ENCODE measurements at places on chromosomes 6 and 20. TPM values are rescaled to one million over a fixed set of nuclear protein-coding genes. Genes with fewer than 3 reads are reported as not detected.

DNA sequence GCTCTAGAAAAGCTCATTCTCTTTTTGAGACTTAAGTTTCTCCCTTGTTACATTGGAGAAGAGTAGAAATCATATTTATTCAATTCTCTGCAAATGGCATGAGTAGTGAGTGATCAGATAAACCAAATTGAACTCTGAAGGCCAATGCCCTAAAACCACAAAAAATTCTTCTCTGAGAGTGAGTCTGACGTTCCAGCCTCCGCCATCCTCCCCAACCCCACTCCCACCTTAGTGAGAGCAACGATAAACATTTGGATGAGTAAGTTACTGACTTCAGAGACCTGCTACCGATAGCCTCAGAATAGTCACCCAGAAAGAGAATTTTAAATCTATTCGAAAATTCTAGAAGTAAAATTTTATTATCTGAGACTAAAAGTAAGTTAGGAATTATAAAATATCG, 94.6 kb downstream of the TFAP2A start:
- no peak for DNase-seq

GRCh38 chr6:158168040-158168289, at the start of gene SERAC1:
Gene SERAC1 (minus strand): TSS chr6:158168262. CDS start chr6:158158363, 9,899 bp downstream.
- DNase-seq = no peak

DNA sequence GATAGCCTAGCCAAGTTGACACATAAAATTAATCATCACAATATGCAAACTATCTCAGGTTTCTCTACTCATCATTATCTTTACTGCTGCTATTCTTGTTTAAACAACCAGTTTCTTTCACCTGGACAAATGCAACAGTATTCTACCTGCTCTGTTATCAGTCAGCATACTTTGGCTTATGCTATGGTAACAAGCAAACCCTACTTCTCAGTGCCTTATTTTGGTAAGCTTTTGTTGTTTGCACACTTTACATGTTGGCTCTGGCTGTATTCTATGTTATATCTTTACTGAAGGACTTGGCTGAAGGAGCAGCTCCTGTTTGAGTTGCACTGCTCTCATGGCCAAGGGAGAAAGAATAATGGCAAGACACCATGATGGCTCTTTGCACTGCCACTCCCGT, 463.1 kb downstream of the EPM2A start:
- no peak for DNase-seq

GRCh38 chr6:112037783-112038216, 16.1 kb upstream of the CCN6 start:
- no peak for DNase-seq

DNA sequence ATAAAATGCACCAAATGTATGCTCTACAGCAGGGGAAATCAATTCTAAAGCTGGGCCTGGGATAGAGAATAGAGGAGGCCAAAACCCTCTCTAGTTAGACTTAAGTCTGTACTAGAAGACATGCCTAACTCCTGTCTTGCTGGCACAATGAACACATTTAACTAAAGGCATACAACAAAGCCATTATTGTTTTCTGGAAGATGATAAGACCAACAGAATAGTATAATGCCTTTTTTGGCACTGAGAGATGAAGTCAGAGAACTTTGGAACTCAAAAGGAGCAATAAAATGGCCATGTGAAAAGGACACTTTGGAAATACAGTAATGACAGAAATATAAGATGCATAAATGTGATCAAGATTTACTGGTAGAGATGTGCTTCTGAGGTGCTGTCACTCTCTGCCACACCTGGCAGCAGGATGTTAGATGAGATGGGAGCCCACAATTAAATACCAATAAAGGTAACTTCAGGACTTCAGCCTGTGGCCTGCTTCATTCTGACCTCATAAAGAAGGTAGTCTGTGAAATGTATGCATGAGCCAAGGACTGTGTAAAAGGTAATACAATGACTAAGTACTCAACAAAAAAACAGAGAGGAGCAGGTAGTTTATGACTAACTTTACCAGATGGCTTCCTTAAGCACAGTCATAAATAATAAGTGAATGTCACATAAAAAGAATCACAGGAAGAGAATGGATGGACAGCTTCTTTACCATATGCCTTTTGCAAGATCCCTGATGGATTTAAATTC, 333.4 kb downstream of the BCKDHB start:
- no peak for DNase-seq

DNA sequence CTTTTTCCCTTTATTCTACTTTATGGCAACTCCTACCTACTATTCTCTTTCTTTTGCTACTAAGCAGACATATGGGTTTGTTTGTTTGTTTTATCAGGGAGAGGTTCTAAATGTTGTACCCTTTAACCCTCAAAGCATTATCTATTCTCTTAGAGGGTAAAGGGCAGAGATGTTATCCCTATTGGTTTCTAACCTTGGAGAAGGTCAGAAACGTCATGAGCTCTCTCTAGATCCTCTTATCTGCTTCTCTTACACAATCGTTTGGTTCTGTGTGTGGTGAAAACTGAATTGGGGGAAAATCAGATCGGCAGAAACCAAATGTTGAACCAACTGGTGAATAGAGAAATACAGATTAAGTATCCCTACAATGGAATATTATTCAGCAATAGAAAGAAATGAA, 6.4 kb upstream of the MPC1 start:
- no peak for DNase-seq

- DNase-seq = no peak
Observed at GRCh38 chr6:71080133-71080532, 123.3 kb upstream of the B3GAT2 start.

- DNase-seq = peak; percentile 76
Observed at GRCh38 chr6:121885399-121886152, 450.1 kb downstream of the GJA1 start.

GRCh38 chr20:926670-927069, 10.5 kb upstream of the ANGPT4 start:
- DNase-seq = no peak

DNA sequence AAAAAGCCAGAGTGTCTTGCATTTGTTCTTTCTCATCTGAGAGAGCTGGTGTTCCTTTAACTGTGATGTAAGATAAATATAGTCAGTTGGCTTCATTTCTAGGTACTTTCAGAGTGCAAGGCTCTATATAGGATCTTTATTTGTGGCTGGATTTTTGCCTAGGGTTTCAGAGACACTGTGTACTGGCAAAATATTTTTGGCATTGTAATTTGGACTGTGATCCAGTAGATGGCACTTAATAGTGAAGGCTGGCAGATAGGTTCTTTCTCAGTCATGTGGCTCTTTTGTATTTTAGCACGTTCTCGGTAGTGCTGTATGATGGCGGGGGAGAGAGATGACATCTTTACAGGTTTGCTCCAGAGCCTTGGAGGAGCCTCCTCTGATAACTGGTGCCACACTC, 26.8 kb upstream of the SLC35B3 start:
- DNase-seq = no peak

DNA sequence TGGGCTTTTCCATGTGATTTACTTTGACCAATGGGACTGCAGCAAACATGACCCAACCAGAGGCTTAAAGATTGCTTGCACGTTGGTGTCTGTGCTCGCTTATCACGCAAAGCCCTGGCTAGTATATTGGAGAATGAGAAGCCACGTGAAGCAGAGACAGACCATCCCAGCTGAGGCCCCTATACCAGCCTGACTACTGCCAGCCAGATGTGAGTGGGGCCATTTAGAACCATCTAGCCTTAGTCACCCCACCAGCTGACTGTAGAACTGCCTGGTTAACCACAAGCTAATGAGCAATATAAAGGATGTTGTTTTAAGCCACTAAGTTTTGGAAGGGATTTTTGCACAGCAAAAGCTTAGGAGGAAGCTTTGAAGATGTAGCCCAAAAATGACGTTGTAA, 74.5 kb downstream of the MACROD2 start:
- DNase-seq = no peak

DNA sequence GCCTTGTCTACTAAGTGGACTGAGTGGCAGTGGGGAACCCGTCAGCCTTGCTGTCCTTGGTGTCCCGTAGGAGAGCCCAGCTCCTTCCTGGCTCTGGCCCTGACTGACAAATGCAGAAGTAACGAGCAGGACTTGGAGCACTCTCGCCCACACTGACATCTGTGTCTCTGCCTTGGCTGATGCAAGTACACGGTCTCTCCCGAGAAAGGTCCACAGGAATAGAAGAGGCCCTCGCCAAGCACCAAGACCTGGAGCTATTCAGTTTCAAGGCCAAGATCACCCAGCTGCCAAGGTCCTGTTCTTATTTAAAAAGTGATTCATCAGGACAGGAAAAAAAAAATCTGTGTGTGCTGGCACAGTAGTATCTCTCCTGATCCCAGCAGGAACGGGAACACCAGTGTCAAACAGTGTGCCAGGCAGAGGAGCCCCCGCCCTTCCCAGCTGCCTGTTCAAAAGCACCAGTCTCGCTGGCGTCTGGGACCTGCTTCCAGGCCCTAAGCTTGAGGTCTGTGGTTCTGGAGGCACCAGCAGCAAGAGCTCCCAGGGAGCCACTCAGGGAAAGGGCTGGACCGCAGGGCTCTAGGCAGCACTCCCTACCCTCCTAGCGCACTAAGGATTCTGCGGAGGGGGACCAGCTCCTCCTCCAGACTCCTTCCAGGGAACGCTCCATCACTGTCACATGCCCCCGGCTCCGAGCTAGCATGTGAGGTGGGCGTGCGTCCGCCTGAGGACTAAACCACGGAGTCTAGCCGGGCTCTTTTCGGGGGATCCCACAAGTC, 376.9 kb downstream of the RNGTT start:
- DNase-seq = no peak

DNA sequence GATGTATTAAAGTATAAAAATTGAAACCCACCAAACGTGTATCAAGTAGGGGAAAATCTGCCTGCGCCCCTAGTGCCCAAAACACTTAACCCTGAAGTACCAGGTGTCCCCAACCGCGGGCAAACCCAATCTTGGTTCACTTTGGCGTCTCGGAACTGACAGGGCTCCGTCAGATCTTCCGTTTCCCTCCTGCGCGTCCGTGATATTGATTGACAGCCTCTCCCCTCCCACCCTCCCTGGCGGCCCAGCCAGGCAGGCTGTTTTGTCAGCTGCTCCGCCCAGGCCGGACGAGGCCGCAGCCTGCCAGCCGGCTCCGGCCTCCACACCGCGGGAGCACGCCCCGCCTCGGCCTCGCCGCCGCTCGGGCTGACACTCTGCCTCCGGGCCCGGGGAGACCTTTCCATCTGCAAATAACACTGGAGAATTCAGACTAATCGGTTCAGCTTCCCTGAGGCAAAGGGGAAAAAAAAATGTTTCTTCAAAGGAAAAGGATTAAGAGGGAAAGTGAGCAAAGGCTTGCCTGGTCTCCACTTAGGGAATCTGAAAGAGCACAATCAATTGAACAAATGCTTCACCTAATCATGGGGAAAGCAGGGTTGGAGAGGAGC, 234.9 kb upstream of the MCHR2 start:
- DNase-seq = peak; percentile 87

DNA sequence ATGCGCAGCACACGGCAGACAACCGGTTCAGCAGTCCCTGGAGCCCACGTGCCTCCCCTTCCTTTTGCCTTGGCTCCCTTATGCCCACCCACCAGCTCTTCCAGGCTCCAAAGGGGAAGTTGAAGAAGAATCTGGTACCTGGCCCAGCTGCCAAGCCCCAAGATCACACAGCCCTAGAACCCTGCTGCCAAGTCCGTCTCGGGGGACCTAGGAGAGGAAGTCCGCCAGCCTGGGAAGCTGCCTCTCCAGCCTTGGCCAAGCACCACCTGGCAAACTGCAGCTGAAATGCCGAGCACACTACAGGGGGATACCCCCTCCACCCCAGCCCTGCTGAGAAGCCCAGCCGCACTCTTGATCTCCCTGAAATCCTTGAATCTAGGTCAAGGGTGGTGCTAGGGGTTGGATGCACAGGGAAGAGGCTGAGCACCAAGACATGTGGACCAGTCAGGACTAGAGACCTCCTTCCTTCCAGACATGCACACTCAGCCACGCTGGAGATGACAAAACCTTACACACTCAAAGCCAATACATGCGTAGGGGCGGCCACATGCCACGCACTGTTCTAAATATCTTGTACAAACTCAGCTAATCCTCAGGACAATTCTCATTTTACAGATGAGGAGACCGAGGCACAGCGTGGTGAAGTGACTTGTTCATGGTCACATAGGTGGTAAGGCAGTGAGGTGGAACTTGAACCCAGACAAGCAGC, 124.1 kb downstream of the PREX1 start:
- no peak for DNase-seq

- DNase-seq = no peak
Observed at GRCh38 chr20:53828682-53829254, 235.1 kb upstream of the ZNF217 start.

DNA sequence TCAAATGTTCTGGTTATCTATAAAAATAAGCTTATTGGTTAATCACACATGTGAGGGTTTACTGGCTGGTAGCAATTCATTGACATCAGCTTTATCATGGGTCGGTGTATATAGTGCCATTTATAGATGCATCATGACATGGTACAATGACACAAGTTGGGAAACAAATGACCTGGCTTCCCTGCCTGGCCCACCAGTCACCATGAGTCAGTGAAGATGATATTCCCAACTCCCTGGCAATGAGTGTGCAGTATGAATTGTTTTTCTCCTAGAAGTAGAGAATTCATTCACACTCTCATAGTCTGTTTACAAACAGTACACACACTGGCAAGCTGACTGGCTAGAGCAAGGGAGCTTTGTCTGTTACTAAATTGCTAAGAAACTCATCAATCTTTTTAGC, 37.2 kb upstream of the CALHM6 start:
- DNase-seq = no peak

DNA sequence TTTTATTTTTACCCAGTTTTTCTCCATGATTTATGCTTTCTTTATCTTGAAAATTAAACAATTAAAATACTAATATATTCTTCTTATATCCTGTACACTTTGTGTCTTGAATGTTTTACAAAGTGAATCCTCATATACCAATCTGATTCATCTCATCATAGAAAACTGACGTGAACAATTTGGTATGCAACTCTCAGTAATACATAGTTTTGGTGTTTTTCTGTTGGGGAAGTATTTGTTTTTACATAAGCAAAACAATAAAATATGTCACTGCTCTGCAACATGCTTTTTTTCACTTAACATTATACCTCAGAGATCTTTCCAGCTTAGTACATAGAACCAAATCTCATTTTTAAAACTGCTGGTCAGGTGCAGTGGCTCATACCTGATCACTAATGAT, 14.7 kb downstream of the DNAAF9 start:
- DNase-seq = no peak

DNA sequence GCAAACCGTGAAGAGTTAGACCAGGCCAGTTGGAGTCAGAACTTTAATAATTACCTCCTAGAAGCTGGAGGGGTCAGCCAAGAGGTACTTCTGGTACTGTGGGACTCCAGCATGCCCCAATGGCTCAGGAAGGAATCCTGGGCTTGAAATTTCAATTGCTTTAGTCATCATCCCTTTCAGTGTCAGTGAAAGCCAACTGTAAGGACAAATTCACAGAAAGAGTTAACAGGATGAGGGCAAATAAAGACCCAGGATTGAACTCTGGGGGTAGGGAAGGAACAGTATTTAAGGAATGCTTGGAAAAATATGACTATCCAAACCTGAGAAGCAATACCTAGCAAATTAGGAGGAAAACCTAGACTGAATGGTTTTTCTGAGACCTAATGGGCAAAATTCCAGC, 735.1 kb upstream of the MARCKS start:
- peak; percentile 38 for DNase-seq

GRCh38 chr6:81216668-81217067, 535.8 kb downstream of the TENT5A start:
- no peak for DNase-seq

SERINC1 gene
- 72.2 TPM for total RNA-seq

TAAR8 gene
- total RNA-seq = not detected

ZNF311 gene
- 2.9 TPM for total RNA-seq

BAG2 gene
- total RNA-seq = 9.5 TPM

C20orf96 gene
- total RNA-seq = 10.3 TPM

LAMA5 gene
- total RNA-seq = 1,050 TPM

PTCRA gene
- total RNA-seq = not detected

RSPO4 gene
- 0.41 TPM for total RNA-seq

BANF2 gene
- 2.1 TPM for total RNA-seq

SYCP2L gene
- 0.12 TPM for total RNA-seq
